Smooth muscle cell of the pulmonary artery (primary cell): ENCODE measurements at places on chromosomes 11 and 22. TPM values are rescaled to one million over a fixed set of nuclear protein-coding genes. Genes with fewer than 3 reads are reported as not detected.

TSSK2 gene
- not detected in 2 replicates for total RNA-seq

ZFTA gene
- 17.7 and 19.2 TPM in 2 replicates for total RNA-seq

PRG3 gene
- not detected in 2 replicates for total RNA-seq

TRIM51 gene
- total RNA-seq: not detected in 2 replicates

KRTAP5-10 gene
- not detected in 2 replicates for total RNA-seq

OTOG gene
- not detected in 2 replicates for total RNA-seq

TUBA8 gene
- total RNA-seq: 0.23 and 0.72 TPM in 2 replicates

ACO2 gene
- 94.5 and 101 TPM in 2 replicates for total RNA-seq

SYT7 gene
- total RNA-seq: 7.4 and 40.1 TPM in 2 replicates

MS4A6A gene
- total RNA-seq: not detected in 2 replicates

OR2AG1 gene
- total RNA-seq: not detected in 2 replicates

HBE1 gene
- not detected in 2 replicates for total RNA-seq

NOX4 gene
- total RNA-seq: 0.85 and 2.7 TPM in 2 replicates

PRODH gene
- under 0.01 and 0.03 TPM in 2 replicates for total RNA-seq

SERGEF gene
- total RNA-seq: 22.0 and 22.1 TPM in 2 replicates

CYTH4 gene
- 0.07 and 0.36 TPM in 2 replicates for total RNA-seq

MUC5B gene
- total RNA-seq: not detected in 2 replicates

MMP12 gene
- 0.07 and 0.17 TPM in 2 replicates for total RNA-seq

ARHGAP8 gene
- total RNA-seq: 0.03 TPM in 1 of 2 replicates, not detected in the other

MS4A1 gene
- not detected in 2 replicates for total RNA-seq

SMC1B gene
- total RNA-seq: 0.07 TPM in 1 of 2 replicates, not detected in the other

CHRM1 gene
- not detected in 2 replicates for total RNA-seq

POTEH gene
- total RNA-seq: not detected in 2 replicates

ART1 gene
- total RNA-seq: not detected in 2 replicates

OR51B4 gene
- 0.20 TPM in 1 of 2 replicates, not detected in the other for total RNA-seq

RNF141 gene
- total RNA-seq: 37.0 and 60.7 TPM in 2 replicates

OR52A1 gene
- total RNA-seq: not detected in 2 replicates

NXPE2 gene
- 0.07 TPM in 2 replicates for total RNA-seq

PGM2L1 gene
- total RNA-seq: 7.0 and 10.6 TPM in 2 replicates

NARS2 gene
- 9.4 and 11.2 TPM in 2 replicates for total RNA-seq

OR5T3 gene
- total RNA-seq: not detected in 2 replicates

WEE1 gene
- total RNA-seq: 28.5 and 30.5 TPM in 2 replicates

JAML gene
- not detected in 2 replicates for total RNA-seq

HTR3A gene
- total RNA-seq: not detected in 2 replicates

GRIK4 gene
- under 0.01 TPM in 1 of 2 replicates, not detected in the other for total RNA-seq

GDPD5 gene
- total RNA-seq: 4.1 and 9.4 TPM in 2 replicates

NCAM1 gene
- 1.6 and 3.8 TPM in 2 replicates for total RNA-seq

CYB5R2 gene
- total RNA-seq: 2.7 and 4.3 TPM in 2 replicates

CD248 gene
- total RNA-seq: 51.9 and 182 TPM in 2 replicates

NRXN2 gene
- total RNA-seq: 8.0 and 92.7 TPM in 2 replicates

NXF1 gene
- total RNA-seq: 26.1 and 39.4 TPM in 2 replicates

GAL gene
- 0.13 and 0.56 TPM in 2 replicates for total RNA-seq

KCNC1 gene
- 0.20 TPM in 1 of 2 replicates, not detected in the other for total RNA-seq

OSBP2 gene
- 2.2 and 2.4 TPM in 2 replicates for total RNA-seq

KLHL35 gene
- total RNA-seq: 3.6 and 4.6 TPM in 2 replicates

PLA2G3 gene
- not detected in 2 replicates for total RNA-seq

OR4A47 gene
- not detected in 2 replicates for total RNA-seq

TMEM132A gene
- total RNA-seq: 16.5 and 41.5 TPM in 2 replicates

OR10G8 gene
- total RNA-seq: not detected in 2 replicates

PTPRCAP gene
- total RNA-seq: 0.17 and 0.46 TPM in 2 replicates

TNNT3 gene
- 0.33 TPM in 1 of 2 replicates, not detected in the other for total RNA-seq
